Daoy (cell line): ENCODE measurements at places on chromosomes 1 and 21. TPM values are rescaled to one million over a fixed set of nuclear protein-coding genes. Genes with fewer than 3 reads are reported as not detected.

CD53 gene
- 0.21 and 0.46 TPM in 2 replicates for total RNA-seq

KDM5B gene
- total RNA-seq = 42.7 and 44.4 TPM in 2 replicates

CDK18 gene
- 0.60 and 0.80 TPM in 2 replicates for total RNA-seq

TMEM167B gene
- 24.8 and 27.9 TPM in 2 replicates for total RNA-seq

NR1I3 gene
- not detected in 2 replicates for total RNA-seq

TCEANC2 gene
- total RNA-seq = 4.9 and 5.0 TPM in 2 replicates

SPATA1 gene
- total RNA-seq = 0.24 and 0.63 TPM in 2 replicates

YRDC gene
- total RNA-seq = 86.3 and 89.0 TPM in 2 replicates

DNA sequence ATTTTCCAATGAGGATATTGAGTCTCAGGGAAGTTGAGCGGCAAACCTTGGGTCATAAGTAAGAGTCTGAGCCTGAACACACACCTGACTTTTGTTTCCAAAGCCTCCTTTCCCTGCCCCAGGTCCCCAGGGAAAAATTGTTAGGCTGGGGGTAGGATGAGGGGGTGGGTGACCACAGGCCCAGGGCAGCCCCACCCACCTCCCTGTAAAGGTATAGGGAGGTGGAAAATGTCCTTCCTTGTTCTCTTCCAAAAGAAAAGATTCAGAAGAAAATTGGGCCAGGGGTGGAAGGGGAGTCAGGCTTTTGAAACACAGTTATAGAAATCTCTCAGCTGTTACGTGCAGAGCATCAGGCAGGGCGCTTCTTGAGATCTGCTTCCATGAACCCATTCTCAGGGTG lies 129.7 kb upstream of the NGF start:
- DNase-seq = no peak

DNA sequence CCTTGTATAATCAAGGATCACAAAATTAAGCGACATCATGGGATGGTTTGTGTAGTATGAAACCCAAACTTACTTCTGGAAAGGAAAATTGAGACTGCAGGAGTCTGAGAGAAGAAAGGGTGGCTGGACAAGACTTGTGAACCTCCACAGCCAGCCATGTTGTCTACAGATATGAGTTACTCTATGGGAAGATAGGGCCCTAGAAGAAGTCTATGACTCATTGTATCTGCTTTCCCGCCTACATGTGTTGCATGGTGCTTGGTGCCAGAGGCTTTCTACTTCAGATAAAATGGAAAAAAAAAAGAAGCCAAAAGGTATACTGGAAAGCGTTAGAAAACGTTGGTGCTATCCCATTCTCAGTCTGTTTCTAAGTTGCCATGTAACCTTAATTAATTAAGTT lies 18.7 kb upstream of the OR6N2 start:
- DNase-seq = peak; percentile 7

GRCh38 chr1:206035027-206035426 lies 11.3 kb upstream of the CTSE start:
- no peak for DNase-seq

- no peak for DNase-seq
Observed at GRCh38 chr1:218217040-218217439, 68.1 kb upstream of the RRP15 start.

DNA sequence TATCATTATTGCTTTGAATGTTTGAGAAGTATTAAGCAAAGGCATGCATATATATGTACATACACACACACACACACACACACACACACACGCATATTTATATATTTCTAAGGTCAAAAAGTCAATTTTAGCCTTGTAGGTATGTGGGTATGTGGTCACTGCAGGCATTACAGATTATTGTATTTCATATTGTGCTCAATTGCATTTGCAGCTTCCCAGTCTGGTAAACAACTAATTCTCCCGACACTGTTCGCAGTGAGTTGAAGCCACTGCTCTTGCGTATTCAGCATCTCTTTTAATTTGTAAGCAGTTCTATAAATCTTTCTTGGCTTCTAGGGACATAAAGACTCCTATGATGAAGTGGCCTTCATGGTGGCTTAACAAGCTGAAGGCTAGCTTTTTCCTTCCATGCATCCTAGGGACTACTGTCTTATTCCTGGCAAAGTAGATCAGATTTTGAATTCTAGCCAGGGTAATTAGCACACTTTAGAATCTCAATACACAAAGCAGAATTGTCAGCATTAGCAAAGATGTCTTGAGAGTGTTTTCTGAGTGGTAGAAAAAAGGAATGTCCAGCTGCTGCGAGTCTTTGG lies 368.6 kb upstream of the NEGR1 start:
- DNase-seq = no peak

GRCh38 chr1:33725037-33725436 lies 138.8 kb upstream of the HMGB4 start:
- DNase-seq = no peak

DNA sequence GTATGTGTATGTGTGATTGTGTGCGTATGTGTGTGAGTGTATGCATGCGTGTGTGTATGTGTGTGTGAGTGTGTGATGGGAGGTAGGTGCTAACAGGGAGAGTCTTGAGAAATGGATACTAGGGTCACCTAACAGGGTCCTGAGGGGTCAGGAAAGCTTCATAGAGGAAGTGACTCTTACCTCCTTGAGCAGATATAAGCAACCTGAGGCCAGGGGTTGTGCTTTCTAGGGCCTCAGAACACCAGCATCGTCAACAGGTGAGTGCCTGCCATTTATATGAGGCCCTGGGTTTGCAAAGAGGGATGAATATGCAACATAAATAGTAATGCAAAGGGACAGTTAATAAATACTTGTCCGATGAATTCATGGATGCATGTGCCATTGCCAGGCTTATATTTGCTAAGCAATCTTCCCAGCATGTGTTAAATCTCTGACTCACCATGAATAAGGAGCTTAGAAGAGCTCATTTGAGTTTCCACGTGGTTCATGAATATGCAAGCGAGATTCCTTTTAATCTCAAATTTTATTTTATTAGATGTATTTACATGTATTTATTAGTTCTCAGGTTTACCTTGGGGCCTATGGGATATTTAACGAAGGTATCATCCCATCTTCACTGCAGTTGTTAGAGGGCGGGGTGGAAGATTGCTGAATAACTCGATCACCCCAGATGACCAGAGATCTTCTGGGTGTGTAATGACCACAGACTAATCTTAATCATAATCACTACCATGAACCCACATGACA lies 438.3 kb downstream of the CAMTA1 start:
- peak; percentile 80 for DNase-seq

DNA sequence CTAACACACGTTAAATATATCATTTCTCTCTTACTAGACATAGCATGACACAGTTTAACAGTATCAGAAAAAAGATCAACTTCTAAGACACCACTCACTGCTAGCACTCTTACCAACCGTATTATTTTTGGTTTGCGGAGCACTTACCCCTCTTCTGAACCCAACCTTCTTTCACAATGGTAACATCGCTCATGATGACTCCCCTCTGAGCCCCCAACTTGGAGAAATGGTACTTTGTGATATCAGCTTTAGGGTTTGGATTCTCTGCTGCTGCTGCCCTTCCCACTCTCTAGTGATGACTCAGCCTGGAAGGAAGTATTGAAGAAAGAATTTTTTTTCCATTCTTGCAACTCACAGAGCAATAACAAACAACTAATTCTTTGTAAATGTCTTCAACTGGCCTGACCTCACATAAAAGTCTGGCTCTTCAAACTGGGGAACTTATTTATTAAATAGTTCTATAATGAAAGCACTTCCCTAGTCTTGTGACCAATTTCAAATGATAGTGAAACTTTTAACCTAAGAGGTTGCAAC lies 7.0 kb downstream of the AKT3 start:
- DNase-seq = peak; percentile 35

DNA sequence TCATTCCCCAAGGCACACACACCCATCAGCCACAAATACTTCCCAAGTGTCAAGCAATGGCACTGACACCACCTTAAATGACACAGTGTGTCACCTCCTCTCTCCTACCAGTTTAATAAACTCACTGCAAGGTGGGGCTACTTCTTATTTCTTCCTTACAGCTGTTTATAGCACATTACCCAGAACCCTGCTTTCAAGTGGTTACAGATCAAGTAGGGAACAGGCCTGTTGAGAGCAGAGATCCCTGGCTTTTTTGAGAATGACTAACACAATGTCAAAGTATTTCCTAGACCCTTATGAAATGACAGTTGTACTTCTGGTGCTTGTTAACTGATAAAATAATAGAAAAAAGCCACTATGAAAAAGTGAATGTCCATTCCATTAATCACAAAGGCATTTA lies 19.8 kb downstream of the ZBTB17 start:
- DNase-seq = no peak

GRCh38 chr1:221740993-221741702 lies 741 bp downstream of the DUSP10 start:
- DNase-seq = peak; percentile 36

- DNase-seq = no peak
Observed at GRCh38 chr1:27356619-27357280, 10.0 kb downstream of the MAP3K6 start.

DNA sequence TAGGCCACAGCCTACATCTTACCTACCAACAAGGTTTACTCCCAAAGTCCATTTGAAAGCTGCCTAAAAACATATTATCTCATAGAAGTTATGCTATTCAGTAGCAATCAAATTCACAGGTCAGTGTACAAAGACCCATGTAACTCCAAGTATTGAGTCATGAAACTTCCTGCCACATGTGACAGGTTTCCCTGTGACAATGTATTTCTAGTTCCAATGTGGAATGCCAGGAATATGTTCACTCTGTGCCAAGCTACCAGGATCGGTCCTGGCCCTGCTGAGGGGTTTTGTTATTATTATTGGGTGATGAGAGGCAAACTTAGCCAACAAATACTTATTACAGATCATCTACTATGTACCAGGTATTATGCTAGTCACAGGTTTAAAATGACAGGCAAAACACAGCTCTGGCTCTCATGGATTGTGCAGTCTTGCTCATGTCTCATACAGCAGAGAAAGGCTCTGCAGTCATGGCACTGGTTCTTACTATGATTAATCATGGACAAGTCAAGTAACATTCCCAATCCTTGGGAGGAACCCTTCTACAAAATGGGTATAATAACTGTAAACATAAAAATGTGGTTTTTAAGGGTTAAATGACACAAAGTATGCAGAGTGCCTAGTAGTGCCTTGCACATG lies 22.5 kb downstream of the DPH5 start:
- DNase-seq = no peak

DNA sequence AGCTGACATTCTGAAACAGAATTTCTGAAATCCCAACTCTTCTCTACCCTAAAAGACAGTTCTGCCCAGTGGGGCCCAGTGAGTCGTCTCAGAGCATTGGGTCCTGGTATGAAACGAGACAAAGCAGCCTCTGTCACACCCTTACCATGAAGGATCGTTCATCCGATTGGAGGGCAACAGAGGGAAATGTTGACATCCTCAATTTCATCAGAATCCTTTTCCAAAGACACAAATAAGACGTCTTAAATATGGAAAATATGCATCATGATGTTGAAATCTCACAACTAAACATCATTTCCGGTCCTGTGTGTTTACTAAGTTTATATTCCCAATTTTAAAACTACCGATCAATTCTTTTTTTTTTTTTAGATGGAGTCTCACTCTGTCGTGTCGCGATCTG lies 112.1 kb upstream of the SLC45A1 start:
- no peak for DNase-seq

GRCh38 chr1:203328714-203329122 lies 22.2 kb downstream of the FMOD start:
- DNase-seq = peak; percentile 20

- no peak for DNase-seq
Observed at GRCh38 chr1:95282518-95282895, 48.5 kb downstream of the RWDD3 start.

DNA sequence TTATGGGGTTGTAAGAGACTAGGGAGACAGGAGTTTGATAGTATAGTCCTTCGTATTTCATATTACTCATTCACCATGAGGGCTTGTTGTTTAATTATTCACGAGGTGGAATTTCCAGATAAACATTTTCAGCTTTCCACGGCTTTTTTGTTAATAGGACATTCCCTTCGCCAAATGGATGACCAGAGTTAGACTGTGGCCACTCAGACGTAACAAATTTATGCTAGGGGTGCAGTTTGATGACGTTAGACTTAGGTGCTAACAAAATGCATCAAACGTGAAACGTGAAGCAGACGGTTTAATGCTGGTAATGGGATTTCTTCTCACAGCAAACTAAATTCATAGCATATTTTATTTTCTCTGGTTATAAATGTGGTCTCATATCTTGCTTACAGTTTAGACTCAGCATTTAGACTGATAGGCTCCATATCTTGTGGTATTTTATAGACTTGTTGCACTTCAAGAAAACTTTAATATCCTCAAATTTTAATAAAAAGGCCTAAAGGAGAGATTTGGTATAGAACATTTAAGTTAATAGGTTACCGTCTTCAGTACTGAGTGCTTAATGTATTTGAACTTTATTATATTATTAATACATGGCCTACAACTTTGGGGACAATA lies 2.3 kb downstream of the DHX9 start:
- DNase-seq = no peak

DNA sequence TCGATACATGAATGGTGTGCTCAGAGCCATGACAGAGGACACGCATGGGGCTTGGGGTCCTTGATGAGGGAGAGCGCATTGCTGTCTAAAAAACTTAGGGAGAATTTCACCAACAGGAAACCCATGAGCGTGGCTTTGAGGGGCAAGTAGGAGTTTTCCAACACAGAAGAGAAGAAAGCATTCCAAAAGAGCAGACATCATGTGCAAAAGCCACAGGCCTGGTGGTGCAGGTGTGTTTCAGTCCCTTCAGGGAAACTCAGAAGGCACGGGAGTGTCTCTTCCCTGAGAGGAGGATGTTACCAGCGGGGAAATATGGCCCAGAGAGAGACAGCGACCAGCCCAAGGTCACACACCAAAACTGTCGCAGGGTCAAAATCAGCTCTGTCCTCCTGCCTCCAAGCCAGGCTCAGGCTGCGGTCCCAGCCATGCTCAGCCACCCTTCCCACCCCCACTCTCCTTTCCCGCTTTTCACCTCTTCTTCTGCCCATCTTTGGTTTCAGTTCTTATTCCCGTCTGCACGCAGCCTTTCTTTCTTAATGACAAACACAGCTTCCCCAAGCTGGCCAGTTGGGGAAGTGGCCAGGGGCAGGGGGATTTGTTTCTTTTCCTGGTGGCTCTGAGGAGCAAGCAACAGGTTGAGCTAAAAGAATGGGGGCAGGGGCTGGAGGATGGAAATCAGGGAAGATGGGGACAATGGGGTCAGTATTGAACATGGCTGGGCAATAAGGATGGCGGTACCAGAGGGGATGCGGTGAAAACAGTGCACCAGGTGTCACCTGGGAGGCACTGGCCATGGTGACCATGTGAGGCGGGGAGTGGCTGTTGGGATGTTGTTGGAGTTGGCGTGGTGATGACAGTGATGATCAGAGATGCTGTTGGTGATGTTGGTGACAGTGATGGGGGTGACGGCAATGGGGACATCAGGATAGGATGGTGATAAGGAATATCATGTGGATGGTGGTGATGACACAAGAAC lies 10.3 kb downstream of the LAPTM5 start:
- DNase-seq = no peak

GRCh38 chr1:219498666-219499065 lies 114.2 kb downstream of the ZC3H11B start:
- DNase-seq = no peak

GRCh38 chr1:119660253-119661083 lies 12.4 kb upstream of the ZNF697 start:
- no peak for DNase-seq

- DNase-seq = no peak
Observed at GRCh38 chr1:40232444-40232843, 15.3 kb upstream of the TMCO2 start.

- DNase-seq = peak; percentile 9
Observed at GRCh38 chr21:15495965-15496364, 233.8 kb upstream of the USP25 start.
